ENCODE measurements at places on chromosomes 7 and 10.

DNA sequence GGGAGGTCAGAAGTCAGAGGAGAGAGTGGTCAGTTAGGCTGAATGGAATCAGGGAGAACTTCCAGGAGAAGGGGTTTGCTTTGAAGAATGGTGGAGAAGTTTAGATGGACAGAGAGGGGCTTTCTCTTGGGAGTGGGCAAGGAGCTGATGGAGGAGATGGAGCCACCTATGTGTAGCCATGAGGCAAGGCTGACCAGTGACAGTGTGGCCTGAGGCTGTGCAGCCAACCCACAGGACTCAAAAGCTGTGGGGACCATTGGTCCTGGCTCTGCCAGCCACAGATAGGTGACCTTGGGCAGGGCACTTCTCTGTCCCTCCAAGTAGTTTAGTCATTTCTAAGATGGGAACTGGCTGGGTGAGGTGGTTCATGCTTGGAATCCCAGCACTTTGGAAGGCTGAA lies 18.7 kb downstream of the NEURL1 start:
- no peak for DNase-seq

DNA sequence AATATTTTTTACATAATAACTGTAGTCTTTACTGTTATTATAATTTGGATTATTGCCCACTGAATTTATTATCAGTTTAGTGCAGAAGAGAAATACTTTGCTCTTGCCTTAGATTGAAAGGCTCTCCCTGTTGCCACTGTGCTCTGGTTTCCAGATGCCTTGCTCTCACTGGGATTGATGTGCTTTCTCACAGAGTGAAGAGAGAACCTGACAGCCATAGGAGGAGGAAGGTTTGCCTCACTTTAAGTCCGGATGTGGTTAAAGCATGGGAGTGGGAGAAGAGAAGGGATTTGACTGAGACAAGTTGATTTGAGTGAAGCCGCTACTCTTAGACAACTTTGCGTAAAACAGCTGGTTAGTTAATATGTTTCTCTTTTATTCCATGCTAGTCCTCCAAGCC lies 68.2 kb upstream of the RPA3 start:
- no peak for DNase-seq

DNA sequence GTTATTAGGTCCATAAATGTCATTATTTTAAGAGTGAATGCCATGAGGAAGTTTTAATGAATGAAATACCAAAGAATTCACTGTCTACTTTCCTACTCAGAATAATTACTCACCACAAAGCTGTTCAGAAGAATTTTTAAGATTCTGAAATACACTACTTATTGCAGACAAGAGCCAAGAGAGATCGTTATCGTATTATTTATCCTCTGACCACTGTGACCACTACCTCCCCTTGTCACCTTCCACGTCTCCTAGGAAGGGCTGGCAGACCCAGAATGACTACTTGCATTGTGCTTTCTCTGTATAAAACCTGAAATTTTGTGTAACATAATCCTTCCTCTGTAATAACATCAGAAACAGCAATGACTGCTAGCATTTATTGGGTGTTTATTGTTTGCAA lies 81.9 kb downstream of the ABCB5 start:
- DNase-seq = no peak

DNA sequence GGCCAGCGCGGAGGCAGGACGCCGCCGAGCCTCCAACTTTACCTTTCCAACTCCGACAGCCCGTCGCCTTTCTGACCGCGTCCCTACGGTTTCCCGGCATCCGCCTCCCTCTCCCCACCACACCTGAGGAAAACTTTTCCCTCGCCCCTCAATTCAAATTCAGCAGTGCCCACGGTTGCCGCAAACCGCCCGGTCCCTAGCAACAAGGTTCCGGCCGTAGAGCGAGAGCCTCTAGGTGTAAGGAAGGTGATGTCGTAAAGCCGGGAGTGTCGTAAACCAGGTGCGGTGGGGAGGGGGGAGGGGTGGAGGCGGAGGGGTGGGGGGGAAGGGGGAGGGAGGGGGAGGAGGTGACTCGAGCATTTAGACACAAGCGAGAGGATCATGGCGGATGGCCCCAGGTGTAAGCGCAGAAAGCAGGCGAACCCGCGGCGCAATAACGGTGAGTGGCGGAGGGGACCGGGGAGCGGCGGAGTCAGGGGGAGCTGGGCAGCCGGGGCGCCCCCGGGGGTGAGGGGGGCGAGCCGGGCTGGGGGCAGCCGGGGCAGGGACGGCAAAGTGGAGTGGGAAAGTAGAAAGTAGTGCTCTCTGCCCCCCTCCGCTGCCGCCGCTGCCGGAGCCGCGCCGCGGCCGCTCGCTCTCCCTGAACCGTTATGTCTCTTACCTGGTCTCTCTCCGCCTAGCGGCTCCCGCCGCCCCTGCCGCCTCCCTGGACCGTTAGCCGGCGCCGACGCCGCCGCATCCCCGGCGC lies at the start of gene ZEB1:
TSS of gene ZEB1 (plus strand) at position 363 of the 748 bp plus-strand sequence. CDS start at position 382, 19 bp downstream.
- peak; percentile 84 for DNase-seq

- DNase-seq = no peak
Observed at GRCh38 chr10:100882671-100883311, 30.0 kb upstream of the SLF2 start.

DNA sequence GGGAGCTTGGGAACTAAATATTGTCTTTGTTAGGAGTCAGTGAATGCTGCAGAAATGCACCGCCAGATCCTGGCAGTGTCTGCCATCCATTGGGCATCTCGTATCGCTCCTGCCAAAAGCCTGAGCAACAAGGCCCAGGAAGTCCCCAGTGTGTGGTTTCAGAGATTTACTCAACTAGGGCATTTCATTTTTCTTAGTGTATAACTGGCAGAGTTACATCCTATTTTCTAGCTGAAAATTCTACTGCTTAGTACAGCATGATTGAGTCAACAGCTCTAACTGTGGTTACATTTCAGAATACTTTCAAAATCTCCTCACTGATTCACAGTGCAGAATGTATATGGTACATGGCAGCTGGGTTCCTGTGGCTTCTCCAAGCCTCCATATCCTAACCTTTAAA lies 95.8 kb upstream of the CREB5 start:
- DNase-seq = no peak

DNA sequence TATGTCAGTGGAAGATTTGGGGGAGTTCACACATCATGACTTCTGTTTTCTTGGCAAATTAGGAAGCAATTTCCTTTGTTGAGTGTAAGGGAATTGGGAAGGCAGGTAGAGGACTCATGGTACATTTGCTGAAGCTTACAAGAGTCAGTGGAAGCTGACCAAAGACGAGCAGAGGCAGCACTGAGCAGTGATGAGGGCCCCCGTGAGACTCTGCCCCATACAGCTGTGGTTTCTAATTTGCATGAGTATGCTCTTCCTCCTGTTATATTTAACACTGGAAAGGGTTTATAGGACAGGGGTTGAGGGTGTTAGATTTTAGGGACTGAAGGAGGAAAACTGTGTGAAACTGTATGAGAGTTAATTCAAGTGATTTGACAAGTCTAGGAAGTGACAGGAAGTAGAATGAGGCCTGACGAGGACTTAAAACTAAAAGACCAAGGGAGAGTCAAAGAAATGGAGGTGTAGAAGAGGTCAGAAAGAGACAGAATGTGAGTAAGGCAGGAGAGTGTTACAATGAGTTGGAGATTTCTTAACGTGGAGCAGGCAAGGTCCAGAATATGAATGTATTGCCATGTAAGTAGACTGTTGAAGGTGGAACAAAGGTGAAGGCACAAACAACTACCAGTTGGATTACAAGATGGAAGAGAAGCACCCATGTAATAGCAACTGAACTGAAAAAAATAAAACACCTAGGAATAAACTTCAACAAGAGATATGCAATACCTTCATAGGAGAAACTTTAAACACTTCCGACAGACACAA lies 23.5 kb upstream of the MRPS17 start:
- no peak for DNase-seq

- no peak for DNase-seq
Observed at GRCh38 chr10:6721480-6721879, 141.4 kb upstream of the PRKCQ start.

GRCh38 chr10:99711129-99711719 lies 20.7 kb downstream of the COX15 start:
- peak; percentile 33 for DNase-seq

GRCh38 chr10:9535744-9536143 lies 1481.3 kb downstream of the GATA3 start:
- no peak for DNase-seq

DNA sequence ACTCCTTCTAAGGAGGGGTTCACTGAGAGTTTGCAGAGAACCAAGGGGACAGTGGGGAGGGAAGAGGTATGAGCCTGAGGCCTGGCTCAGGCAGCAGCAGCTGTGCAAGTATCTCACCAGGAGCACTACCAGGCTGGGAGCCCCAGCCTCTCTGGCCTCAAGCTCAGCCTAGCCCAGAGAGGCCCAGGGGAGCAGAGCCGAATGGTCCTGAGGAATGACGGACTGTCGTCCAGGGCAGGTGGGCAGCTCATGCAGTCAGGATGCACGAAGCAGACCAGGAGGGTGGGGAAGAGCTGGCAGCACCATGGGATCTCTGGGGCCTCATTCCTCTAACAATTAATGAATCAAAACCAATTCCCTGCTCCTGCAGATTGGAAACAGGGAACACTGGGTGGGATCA lies 151.5 kb downstream of the GRID1 start:
- no peak for DNase-seq

DNA sequence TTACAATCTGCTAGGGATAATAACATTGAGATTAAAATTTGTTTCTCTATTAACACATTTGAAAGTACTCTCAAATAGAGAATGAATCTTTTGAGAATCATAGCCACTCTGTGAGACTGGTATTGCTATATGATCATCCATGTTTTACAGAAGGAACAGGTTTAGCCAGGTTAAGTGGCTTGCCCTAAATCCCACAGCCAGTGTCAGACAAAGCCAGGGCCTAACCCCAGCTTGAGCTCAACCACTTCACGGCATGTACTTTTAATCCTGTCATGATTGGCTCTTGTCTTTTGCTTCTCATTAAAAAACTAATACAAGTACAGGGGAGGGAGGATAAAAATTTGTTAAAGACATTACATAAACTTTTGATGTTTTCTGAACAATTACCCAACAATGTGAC lies 3.8 kb upstream of the ZNRF2 start:
- peak; percentile 70 for DNase-seq

DNA sequence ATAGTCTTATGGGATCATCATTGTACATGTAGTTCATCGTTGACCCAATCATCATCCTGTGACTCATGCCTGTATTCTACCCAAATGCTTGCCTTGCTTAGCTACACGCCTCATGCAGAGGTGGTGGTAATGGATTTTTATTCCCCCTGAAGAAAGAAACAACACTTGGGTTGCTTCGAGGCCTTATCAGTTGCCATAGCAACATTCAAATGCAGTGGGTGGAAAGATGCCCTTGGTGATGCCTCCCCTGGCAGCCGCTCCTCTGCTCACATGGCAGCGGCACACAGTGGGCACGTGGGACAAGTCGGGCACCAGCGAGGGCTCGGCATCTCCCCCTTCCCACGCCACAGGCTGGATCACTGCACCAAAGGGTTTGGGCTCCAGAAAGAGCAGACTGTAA lies 54.0 kb upstream of the NMT2 start:
- DNase-seq = no peak

DNA sequence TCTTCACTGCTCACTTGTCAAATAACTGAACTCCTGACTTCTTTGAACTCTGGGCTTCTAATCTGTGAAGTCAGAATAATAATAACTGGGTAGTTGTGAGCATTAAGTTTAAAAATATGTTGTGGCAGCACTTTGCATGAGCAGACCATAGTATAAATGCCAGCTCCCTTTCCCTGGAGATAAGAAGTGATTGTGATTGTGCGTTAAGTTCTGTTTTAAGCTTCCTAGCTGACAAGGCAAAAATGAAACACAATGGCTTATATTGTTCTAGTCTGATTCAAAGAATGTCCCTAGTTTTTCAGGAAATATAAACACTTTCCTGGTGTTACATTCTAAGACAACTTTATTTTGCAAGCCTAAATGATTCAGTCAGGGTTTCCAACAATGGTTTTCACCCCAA lies 61.8 kb downstream of the PTPRE start:
- no peak for DNase-seq

DNA sequence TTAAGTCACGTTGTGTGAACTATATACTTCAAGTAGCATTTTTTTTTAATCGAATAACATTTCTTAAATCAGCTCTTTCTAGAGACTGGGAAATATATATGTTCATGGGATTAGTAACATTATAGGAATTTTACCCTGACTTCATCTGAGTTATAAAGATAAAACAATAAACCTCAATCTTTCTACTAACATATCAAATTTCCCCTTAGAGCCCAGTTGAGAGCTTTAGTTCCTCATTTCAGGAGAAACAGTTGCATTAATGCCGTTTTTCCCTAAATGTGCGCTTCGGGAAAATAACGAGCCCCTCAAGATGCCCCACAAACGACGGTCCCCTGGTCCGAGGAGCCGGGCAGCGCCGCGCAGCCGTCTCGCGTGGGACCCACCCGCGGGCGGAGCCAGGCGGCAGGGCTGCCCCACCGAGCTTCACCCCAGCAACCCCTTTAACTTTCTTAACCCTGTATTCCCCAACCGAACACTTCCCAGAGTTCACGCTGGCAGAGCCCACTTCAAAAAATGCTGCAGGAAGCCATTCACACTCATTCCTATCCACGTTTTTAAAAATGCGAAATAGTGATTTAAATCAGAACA lies 152.5 kb upstream of the YAE1 start:
- DNase-seq = no peak

DNA sequence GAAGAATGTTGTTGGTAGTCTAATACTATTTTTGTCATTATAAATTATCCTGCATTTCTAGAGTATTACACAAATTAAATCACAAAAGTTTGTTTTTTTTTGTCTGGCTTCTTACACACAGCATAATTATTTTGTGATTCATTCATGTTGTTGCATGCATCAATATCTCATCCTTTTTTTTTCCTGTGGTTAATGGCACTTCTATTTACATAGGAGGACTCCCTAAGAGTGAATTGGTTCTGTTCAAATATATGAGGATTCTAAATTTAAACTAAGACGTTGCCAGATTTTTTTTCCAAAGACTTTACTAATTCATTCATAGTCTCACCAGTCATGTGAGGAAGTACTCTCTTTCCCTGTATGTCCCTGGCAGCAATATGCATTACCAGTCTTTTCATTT lies 303.3 kb downstream of the GPR37 start:
- DNase-seq = no peak
